ENCODE measurements at places on chromosomes 2 and 18. TPM values are rescaled to one million over a fixed set of nuclear protein-coding genes. Genes with fewer than 3 reads are reported as not detected.

Gene TDRD15
- total RNA-seq: not detected

- DNase-seq: no peak
Measured at GRCh38 chr2:229313591-229313990, 42.5 kb upstream of the PID1 start.

DNA sequence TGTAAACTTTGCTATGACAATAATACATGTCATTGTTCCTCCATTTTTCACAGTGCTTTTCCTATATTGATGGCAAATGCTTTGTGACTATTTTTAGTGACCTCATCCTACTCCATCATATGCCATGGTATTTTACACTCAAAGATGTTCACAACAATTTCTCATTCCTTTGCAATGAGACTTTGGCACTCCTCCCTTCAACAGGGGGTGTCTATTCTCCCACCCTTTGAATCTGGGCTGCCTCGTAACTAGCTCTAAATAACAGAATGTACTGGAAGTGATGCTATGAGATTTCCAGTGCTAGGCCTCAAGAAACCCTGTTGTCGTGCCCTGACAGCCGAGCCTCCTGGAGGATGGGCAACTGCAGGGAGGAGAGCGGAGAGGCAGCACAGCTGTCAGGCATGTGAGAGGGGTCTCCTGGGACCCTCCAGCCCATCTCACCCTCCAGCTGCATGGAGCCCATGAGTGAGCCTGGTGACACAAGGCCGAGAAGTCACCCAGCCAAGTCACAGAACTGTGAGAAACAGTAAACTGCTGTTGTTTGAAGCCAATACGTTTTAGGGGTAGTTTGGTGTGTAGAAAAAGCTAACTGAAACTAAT, 103.1 kb upstream of the APCDD1 start:
- no peak for DNase-seq

Gene EGR4
- total RNA-seq: not detected

Gene ZFAND2B
- 25.6 TPM for total RNA-seq

GRCh38 chr2:219177552-219178376, at the start of gene RETREG2:
TSS of gene RETREG2 (plus strand) at chr2:219178275. CDS start at chr2:219178353, 78 bp downstream.
- peak; percentile 90 for DNase-seq
